ENCODE measurements at places on chromosomes 12 and 14.

DNA sequence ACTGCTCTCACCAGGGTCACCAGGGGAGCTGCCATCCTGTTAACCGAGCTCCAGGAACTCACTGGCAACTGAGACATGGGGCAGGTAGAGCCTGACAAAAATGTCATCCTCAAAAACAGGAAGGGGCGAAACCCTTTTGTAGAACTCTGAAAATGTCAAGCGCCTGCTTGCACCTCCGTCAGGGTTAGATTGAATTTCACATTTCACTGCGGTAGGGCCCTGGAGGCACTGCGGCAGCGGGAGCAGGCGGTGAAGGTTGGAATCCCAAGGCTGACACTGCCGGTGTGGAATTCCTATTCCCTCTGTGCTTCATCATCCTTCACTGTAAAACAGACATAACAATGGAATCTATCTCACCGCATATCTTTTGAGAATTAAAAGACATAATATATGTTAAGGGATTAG lies 142.8 kb upstream of the TMCC3 start:
- DNase-seq, result no peak

DNA sequence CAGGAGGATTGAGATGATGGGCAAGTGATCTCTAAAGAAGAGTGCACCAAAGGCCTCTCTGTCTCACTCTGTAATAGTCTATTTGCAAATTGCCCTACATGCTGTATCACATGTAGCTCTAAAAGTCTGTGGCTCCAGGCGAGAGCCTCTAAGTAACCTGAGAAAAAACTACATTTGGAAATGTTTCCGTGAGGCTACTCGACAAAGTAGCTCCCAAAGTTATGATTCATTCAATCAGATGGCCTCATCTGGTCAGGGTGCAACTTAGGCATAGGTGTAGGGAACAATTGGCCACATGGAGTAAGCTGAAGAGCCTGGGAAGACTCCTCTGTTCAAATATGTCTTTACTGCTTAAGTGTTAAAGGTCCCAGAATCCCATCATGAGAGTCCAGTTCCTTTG lies 155.4 kb upstream of the PLEKHG7 start:
- DNase-seq, result no peak

GRCh38 chr14:101065246-101065645 lies 161.7 kb upstream of the RTL1 start:
- no peak for DNase-seq

GRCh38 chr12:84696281-84696680 lies 216.3 kb downstream of the SLC6A15 start:
- peak; percentile 12 for DNase-seq

DNA sequence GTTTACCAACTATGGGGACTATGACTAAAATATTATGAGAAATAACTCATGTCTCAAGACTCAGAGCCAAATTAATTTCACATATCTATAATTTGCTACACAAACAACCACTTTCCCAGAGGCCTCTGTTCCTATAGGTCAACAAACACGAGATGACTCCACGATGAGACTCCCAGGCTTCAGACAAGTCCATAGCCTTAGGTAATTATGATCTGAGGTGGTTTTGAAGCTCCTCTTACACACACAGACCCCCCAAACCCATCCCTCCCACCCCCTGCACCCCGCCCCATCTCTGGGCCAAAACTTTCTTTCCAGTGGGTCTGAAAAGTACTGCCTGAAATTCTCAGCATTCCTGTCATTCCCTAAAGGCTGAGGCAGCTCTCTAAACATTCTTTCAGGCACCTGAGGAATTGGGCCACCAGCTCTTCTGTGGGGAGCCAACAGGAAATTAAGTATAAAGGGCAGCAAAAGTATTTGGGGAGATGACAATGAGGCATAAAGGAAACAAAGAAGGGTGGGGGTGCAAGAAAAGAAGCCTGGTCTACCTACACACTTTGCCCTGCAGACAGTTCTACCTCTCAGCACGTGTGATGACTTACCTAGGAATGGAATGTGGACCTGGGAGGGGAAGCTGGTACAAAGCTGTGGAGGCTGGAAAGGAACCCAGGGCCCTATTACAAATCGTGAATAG lies 143.6 kb downstream of the PAWR start:
- DNase-seq, result no peak

- peak; percentile 44 for DNase-seq
Observed at GRCh38 chr14:94805680-94806288, 35.9 kb upstream of the GSC start.

DNA sequence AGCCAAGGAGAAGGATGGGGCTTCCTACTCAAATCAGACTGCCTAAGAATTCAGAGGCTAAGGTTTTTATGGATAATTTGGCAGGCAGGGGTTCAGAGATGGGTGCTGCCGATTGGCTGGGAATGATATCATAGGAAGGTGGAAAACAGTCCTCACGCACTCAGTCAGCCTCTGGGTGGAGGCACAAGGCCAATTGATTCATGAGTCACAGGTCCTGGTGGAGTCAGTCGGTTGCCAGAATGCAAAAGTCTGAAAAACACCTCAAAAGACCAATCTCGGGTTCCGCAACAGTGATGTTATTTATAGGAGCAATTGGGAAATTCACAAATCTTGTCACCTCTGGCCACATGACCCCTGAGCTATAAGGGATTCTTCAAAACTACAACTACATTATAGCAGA lies 105.5 kb downstream of the GXYLT1 start:
- DNase-seq, result no peak

DNA sequence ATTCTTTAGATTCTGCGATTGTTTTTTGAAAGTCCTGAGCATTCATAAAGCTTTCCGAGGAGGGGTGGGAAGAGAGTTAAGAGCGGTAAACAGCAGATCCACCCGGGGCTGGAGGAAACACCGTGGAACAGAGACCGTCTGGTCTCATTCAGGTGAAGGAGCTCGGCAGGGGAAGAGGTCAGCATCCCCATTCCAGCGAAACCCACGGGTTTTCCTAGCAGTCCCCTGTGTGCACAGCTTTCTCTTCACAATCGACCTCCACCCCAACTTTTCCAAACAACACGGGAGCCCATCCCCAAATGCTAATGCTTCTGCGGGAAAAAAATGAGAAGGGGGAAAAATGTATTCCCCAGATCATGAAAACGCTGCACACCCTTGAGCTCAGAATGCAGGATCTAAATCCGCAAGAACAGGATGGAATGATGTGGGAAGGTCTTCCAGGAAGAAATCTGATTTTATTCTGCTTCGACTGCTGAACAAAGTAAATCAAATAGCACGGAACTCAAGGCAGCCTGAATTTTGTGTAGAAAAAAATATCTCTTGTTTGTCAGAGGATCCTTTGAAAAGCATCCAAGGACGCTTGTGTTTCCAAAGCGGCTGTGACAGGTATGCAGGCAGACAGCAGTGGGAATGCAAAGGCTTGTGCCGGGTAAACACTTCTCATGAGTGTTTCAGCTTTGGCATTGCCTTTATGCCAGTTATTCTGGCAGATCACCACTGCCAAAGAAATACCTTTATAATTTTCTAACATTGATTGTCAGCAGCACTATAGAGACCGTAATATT lies 128.8 kb downstream of the NDUFA12 start:
- DNase-seq, result no peak

DNA sequence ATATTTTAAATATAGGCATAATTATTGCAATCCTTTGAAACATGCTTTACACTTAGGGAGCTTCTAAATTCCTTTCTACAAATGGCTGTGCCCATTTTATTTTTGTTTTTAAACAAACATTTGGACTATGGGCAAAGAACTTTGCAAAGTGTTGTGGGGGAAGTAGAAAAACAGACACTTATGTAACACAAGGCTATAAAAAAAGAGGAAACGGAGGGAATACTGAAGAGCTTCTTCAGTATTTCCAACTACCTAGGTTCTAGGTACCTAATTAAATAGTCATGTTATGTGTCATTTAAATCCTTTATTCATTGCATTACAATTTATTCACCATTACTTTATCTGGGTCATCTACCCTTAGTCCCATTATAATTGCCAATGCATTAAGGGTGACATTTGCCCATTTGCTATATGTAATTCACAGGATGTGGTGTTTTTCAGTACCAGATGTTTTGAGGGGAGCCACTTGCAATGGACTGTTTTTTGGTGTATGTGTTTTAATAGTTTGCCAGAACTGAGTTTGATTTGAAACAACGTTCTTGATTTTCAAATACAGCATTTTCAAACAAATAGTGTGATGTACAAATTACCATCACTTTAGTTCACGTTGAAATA lies 1.5 kb upstream of the MSRB3 start:
- no peak for DNase-seq

GRCh38 chr12:56995201-56995929 lies 11.0 kb downstream of the ZBTB39 start:
- no peak for DNase-seq

GRCh38 chr12:12719496-12719895 lies 2.3 kb downstream of the CDKN1B start:
- DNase-seq, result no peak

Data from skin of body (tissue), 3 donors.